ENCODE measurements at places on chromosomes 1 and 21.

DNA sequence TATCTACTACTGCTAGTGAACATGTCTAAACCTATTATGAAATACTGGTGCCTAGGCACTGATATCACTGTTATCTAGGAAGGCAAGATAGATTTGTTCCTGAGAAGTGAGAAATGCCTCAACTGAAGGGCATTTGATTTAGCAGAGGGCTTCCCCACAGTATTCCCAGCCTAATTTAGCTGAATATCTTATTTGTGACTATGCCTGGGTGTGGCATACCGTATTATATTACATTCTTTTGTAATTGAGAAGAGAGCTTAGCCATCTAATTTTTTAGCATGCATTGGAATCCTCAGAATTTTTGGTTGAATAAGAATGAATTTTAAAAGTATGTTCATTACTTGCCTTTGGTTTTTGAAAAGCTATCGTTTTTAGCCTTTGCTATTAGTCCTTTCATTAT is 99.1 kb downstream of the ZP4 start:
- DNase-seq, result no peak

DNA sequence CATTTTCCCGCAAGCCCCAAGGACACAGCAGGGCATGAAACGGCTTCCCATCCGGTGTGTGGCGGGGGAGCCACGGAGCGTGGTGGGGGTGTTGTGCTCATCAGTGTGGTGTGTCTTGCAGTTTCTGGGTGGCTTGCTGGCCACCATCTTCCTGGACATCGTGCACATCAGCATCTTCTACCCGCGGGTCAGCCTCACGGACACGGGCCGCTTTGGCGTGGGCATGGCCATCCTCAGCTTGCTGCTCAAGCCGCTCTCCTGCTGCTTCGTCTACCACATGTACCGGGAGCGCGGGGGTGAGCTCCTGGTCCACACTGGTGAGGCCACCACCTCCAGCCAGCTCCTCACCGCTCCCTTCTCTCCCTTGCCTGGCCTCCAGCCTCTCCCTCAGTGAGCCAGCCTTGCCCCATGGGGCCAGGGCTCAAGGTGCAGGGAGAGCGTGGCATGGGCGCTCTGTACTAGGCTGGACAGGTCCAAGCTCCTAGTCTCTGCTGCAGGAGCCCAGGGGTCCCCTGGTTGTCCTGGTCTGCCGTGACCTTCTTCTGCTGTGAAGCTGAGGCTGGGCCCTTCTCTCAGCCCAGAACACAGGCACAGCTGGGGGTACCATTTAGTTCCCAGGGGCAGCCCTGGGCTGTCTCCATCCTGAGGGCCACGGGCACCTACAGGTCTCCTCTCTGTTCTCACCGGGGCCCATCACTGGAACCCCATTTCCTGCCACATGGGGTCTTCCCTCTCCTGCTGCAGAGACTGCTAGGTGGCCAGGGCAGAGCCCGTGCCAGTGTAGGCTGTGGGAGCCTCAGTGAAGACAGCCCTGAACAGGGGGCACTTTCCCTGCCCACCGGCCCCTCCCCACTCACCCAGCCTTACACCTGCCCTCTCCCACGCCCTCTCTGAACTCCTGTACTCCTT is 12.6 kb downstream of the AGTRAP start:
- DNase-seq, result no peak

GRCh38 chr21:44789880-44790279 is 11.7 kb downstream of the UBE2G2 start:
- DNase-seq, result no peak

GRCh38 chr21:41283211-41283818 is 33.3 kb upstream of the FAM3B start:
- DNase-seq, result peak; percentile 61

GRCh38 chr1:190551638-190552037 is 74.0 kb upstream of the BRINP3 start:
- DNase-seq, result no peak

GRCh38 chr1:33043267-33044092 is 6.8 kb upstream of the AK2 start:
- no peak for DNase-seq

DNA sequence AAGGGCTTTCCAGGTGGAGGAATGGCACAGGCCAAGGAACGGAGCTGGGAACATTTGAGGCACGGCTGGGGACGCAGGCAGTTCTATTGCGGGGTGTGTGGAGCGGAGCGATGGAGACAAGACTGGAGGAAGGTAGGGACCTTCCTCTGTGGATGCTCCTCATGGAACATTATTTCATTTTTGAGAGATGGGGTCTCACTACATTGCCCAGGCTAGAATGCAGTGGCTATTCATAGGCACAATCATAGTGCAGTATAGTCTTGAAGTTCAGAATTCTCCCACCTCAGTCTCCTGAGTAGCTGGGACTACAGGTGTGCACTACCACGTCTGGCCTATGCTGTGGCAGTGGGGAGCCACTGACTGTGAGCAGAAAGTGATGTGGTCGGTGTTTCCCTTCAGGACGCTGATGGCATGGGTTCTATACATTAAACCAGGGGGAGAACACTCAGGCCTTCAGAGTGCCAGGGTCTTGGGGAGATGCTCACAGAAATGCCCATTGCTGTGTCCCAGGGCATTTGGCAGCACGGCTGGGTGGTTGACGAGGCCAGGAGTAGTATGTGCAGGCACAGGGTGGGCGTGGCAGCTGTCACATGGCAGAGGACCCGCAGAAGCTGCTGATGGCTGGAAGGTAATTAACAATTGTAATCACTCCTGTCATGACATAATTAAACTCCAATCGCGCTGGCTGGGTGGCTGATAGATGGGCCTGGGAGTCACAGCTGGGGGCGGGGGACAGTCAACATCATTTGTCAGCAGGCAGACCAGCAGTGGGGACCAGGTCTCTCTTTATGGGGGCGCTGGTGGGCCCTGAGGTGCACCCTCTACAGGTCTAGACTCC is 40.8 kb upstream of the ACOT11 start:
- DNase-seq, result no peak

DNA sequence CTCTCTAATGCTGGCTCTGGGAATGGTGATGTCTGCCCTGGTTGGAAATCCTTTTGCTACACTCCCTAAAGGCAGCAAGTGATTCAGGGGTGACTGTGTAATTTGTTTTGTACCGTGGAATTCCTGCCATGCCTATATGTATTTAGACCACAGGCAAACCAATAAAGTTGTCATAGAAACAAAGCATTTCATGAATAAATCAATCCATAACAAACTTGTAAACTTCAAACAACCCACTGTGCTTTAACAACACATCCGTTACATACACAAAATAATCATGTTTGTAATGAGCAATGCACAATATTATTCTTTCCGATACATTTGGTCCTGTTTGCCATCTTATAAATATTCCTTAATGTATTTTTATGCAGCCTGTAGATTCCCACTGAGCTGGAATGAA is 330.3 kb upstream of the SNX7 start:
- no peak for DNase-seq

GRCh38 chr1:43074244-43074643 is 97.8 kb downstream of the EBNA1BP2 start:
- peak; percentile 83 for DNase-seq

GRCh38 chr1:66503841-66504470 is 30.0 kb upstream of the SGIP1 start:
- DNase-seq, result peak; percentile 65

- DNase-seq, result no peak
Observed at GRCh38 chr1:6500544-6501278, 9.2 kb upstream of the PLEKHG5 start.

GRCh38 chr1:157288492-157288891 is 150.3 kb upstream of the ETV3 start:
- DNase-seq, result no peak

DNA sequence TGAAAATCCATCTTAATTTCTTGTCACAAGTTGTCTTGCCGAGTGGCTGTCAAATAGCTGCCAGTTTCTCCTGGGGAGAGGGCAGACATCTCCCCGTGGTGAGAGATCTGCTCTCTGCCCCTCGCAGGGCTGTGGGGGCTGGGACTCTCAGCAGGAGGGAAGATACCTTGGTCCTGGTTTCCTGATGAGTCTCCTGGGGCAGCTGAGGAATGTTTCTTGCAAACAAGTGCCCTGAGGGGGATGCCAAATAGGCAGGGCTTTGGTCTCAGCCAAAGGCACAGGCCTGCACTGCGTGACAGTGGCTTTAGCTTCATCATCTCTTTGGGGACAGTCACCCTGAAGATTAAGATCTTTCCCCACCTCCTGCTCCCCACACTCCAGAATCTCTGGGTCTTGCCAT is 40.9 kb downstream of the SYT6 start:
- no peak for DNase-seq

DNA sequence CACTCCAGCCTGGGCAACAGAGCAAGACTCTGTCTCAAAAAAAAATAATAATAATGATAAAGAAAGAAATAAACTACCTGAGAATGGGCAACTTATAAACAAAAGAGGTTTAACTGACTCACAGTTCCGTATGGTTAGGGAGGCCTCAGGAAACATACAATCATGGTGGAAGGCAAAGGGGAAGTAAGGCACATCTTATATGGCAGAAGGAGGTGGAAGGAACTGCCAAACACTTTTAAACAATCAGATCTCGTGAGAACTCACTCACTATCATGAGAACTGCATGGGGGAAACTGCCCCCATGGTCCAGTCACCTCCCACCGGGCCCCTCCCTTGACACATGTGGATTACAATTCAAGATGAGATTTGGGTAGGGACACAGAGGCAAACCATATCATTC is 6.3 kb upstream of the EGLN1 start:
- DNase-seq, result no peak

DNA sequence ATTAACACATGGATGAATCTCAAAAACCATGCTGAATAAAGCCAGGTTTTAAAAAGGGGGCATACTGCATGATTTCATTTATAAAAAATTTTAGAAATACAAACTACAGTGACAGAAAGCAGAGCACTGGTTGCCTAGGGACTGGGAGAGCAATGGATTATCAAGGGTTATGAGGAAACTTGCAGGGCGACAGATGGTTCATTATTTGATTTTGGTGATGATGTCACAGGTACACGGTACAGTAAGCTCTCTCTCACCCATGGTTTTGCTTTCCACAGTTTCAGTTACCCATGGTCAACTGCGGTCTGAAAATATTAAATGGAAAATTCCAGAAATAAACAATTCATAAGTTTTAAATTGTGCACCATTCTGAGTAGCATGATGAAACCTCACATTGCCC is 14.1 kb downstream of the VAMP4 start:
- DNase-seq, result no peak

DNA sequence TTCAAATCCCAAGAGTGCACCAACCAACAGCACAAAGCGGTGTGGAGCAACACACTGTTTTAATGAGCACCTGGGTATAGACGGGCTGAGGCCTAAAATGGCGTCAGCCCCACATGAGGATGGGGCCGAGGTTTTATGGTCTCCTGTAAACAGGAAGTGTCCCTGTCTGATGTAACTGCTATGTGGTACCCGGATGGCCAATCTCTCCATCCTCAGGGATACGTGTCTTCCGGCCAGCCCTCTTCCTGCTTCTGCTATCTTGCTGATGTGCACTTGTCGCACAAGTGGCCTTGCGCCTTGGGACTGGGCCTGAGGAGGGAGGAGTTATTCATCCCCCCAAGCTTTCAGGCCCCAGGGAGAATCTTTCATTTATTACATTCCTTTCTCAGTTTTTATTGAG is 73.5 kb downstream of the CNST start:
- DNase-seq, result no peak

GRCh38 chr21:34956416-34957316 is 92.4 kb downstream of the RUNX1 start:
- no peak for DNase-seq

DNA sequence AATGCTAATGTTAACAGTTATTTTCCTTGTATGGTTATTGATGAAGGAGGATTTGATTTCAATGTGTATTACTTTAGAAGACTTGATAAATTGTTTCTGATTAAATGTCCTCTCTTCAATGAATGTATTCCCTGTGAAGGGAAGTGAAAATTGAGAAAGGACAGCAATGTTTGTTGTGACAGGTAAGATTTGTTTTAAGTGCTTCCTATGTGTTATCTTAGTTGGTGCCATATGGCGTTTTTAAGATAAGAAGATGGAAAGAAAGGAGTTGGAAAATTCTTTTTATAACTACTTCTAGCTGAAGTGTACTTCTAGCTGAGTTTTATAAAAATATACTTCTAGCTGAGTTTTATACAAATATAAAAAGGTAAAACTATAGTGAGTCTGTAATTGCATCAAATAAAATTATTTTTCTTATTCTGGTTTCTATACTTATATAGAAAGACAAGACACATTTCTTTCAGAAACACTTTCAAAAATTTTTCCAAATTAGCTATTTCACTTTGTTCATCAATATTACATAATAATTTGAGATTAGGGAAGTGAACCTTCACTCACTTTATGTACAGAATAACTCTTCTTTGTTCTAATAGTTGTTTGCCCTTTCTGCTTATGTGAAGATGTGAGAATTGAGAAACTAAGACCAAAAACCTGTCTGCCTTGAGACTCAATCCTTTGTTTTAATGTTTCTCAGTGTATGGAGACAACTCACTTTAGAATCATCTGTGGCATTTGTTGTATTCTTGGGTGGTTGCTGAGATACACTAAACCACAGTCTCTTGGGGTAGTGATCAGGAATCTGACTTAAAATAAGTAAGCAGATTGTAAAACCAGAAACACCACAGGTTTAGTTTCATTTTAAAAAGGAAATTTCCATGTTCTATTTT is 382.9 kb upstream of the B3GALT2 start:
- DNase-seq, result no peak

GRCh38 chr1:50426702-50427085 is 3.5 kb upstream of the DMRTA2 start:
- DNase-seq, result no peak

GRCh38 chr1:18112611-18113010 is 5.0 kb downstream of the IGSF21 start:
- no peak for DNase-seq

GRCh38 chr1:30726236-30726635 is 2.9 kb upstream of the MATN1 start:
- no peak for DNase-seq

GRCh38 chr1:211928993-211929637 is 98.6 kb upstream of the LPGAT1 start:
- peak; percentile 85 for DNase-seq

DNA sequence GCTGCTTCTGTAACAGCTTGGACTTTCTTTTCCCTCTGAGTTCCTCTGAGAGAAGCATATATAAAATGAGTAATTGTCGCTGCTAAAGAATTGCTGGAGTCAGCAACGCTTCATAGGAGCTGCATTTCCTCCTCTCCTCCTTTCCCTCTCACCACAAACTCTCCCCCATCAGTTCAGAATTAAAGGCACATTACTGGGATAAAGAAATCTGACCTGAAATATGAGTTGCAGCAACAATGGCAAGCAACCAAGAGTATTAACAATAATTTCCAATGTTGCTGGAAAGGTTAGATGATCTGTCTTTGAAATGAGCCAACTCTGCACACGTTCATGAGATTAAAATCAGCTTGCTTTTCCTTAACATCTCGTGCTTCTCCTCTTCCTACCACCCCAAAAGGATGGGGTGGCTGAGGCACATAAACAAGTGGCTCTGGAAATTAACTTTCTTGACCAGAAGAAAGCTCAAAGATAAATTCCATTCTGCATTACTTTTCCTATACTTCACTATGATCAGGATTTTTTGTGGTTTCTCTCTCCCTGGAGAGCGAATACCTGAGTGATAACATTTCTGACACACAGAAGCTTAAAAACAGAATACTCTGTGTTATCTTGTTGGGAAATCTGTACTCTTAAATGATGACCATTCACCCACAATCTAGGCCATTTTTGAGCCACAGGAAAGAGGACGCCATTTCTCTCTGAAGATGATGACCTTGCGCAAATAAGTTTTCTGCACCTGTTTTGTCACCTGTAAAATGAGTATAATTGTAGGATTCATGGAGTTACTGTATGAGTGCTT is 90.2 kb downstream of the TGFBR3 start:
- no peak for DNase-seq

- no peak for DNase-seq
Observed at GRCh38 chr1:107990606-107991005, 25.6 kb upstream of the VAV3 start.

Data from NCI-H748 treated with DMSO at 0.1 percent for 48 hours (cell line).